Brain pericyte (primary cell): ENCODE measurements at places on chromosomes 2 and 18.

DNA sequence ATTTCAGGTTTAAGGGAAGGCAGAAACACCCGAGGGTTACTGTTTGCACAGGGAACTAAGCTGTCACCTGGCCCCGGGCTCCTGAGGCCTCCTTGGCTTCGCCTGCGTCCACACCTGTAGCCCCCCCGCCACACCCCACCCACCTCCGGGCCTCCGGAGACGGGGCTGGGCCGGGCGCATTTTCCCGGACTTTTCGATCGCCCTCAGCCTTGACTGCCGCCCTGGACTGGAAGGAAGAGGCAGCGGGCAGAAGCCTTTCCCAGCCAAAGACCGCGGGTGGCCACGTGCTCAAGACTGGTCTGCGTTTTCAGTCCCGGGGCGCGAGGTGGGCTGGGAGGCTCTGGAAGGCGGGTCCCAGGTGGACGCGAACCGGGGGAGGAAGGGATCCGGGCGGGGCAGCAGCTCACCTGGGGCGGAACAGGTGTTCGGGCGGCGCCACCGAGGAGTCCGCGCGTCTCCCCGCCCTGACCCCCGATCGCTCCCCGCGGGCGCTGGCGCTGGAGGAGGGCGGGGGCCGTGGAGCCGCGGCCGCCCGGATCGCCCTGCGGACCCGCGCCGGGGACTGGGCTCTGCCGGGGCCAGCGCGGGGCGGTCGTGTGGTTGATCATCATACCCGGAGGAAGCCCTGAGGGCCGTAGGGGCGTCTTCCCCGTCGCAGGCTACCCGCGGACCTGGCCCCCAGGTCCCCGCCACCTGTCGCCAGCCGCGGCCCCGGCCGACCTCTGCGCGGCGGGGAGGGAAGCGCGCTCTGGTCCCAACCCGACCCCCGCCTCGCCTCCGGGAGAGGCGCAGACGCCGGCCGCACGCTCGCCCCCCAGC is 3.2 kb downstream of the ID2 start:
- DNase-seq, result no peak

DNA sequence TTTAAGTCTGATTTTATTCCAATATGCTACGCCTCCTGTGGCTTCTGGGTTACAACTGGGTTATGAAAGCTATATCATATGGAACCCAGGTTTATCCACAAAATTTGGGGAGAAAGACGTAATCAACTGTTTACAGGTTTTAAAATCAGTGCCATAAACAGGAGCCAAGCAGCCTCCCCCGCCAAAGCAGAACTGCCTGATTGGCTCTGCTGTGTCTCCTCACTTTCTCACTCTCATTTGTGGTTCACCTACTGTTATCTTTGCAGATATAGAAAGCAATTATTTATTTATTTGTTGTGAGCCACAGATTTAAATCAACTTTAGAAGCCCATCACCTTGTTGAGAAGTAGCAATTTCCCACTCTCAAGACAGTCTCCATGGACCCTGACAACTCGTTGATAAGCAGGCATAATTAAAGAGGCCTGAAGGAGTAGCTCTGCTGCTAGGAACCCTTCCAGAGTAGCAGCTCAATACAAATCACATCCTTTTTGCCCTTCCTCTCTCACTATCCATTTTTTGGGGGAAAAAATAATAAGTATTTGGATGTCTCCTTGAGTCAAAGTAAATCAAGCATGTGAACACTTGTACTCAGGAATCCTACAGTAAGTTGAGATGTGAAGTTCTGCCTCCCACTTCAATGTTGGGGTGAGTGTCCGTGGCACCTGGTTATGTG is 191.0 kb upstream of the CCDC150 start:
- DNase-seq, result no peak

DNA sequence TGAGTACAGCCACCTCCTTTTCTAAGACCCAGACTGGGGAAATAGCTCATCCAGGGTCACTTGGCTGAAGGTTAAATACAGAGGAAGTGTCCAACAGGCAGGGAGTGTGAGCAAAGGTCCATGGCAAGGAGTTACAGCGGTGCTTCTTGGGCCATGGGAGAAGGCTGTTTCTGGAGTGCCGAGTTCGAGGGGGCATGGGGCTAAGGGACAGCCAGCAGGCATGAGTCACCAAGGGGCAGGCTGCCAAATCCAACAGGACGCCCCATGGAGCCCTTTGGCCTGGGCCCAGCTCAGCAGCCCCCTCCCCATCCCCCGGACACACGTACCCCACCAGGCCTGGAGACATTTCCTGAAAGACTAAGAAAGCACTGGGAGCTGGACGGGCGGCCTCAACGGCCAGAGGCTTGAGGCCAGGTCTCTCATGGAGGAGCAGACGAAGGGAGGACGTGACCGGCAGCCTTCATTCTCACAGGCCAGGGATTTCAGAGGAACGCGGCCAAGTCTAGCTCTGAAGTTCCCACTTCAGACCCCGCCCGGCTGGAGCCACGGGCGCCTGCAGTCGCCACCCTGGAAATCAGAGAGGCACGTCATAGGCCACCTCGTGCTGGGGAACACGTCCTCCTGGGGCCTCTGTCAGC is 160.4 kb downstream of the SMAD7 start:
- DNase-seq, result peak; percentile 91

- DNase-seq, result no peak
These were observed 98.2 kb downstream of the MRO start for GRCh38 chr18:50721451-50722120.

- DNase-seq, result no peak
These were observed 28.9 kb upstream of the CNOT11 start for GRCh38 chr2:101223814-101224231.

- no peak for DNase-seq
These were observed 344 bp upstream of the MRPL33 start for GRCh38 chr2:27771202-27771547.

GRCh38 chr18:407191-407590 is 93.3 kb downstream of the COLEC12 start:
- DNase-seq, result no peak

DNA sequence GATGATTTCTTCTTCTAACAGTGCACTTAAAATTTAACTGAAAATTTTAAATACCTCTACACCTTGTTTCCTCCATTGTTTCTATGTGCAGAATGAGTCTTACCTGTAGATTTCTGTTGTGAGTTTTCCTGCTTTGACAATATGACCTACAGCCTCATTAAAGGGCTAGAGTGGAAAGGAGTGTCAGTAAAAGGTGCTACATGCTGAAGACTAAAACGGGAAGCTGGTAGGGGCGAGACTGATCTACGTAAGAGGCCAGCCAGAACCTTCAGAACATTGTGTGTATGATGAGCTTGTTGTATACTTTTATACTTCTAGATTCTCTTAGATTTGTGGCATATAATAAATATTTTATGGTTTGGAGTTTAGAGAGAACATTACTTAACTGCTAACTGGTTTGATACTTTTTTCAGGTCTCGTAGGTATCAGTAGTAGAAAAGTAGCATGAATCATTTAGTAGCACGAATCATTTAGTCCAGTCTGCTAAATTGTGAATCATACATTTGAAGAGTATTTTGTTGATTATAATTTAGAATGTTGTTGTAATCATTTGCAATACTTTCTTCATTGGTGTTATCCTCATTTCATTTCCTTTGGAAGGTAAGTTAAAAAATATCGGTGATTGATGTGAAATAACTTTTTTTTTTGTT is 14.3 kb downstream of the INSIG2 start:
- no peak for DNase-seq

DNA sequence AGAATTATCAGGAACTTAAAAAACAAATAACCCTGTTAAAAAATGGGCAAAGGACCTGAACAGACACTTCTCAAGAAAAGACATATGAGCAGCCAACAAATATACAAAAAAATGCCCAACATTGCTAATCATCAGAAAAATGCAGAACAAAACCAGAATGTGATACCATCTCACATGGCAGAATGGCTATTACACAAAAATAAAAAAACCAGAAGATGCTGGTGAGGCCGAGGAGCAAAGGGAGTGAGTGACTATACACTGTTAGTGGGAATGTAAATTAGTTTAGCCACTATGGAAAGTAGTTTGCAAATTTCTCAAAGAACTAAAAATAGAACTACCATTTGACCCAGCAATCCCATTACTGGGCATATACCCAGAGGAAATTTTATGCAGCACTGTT is 95.8 kb upstream of the DSEL start:
- DNase-seq, result no peak
